ENCODE measurements at places on chromosomes 5 and 9.
A peak's percentile ranks its signal among the peaks of the same experiment; 100 is the strongest.

DNA sequence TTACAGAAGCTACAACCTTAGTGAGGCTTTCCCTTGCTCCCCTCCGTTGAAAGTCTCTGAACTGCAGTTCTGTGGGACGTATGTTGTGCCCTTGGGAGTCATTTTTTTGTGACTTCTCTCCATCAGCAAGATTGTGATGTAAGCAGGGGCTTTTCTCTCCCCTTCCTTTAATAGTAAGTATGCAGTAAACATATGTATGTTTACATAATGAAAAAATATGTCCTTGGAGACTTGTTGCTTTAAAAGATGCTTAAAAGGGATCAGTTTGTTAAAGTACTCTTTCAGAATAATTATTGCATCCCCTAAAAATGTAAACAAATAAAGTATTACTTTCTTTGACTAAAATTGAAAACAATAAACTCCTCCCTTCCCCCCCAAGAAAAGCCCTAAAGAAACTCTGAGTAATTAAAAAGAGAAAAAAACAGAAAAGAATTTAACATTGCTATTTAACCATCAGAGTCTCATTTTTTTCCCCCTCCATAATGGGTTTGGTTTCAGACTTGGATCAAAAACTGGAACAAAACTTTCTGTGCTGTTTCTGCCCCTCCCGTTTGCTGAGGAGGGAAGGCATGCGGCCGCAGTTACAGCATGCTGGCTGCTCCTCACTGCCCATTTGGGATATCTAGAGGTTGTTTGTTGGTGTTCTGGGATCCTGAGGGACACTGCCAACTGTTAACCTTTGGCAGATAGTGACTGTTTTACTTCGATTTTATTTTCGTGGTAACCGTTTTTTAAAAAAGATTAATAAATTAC lies 40.2 kb downstream of the TRIO start:
- DNase-seq, result no peak

GRCh38 chr5:125409861-125410536 lies 663.6 kb upstream of the ZNF608 start:
- no peak for DNase-seq

- peak; percentile 32 for DNase-seq
Measured at GRCh38 chr5:157431544-157432200, 28.3 kb upstream of the NIPAL4 start.

- no peak for DNase-seq
Measured at GRCh38 chr5:56402266-56403220, 169.4 kb upstream of the ANKRD55 start.

GRCh38 chr5:20528471-20528870 lies 540.5 kb upstream of the CDH18 start:
- DNase-seq, result no peak

GRCh38 chr9:76709020-76709419 lies 55.2 kb upstream of the PCA3 start:
- DNase-seq, result no peak

GRCh38 chr5:51383131-51384121 lies at the start of gene ISL1:
TSS of gene ISL1 (plus strand) at chr5:51383448. CDS start at chr5:51383672, 224 bp downstream.
- peak; percentile 10 for DNase-seq

DNA sequence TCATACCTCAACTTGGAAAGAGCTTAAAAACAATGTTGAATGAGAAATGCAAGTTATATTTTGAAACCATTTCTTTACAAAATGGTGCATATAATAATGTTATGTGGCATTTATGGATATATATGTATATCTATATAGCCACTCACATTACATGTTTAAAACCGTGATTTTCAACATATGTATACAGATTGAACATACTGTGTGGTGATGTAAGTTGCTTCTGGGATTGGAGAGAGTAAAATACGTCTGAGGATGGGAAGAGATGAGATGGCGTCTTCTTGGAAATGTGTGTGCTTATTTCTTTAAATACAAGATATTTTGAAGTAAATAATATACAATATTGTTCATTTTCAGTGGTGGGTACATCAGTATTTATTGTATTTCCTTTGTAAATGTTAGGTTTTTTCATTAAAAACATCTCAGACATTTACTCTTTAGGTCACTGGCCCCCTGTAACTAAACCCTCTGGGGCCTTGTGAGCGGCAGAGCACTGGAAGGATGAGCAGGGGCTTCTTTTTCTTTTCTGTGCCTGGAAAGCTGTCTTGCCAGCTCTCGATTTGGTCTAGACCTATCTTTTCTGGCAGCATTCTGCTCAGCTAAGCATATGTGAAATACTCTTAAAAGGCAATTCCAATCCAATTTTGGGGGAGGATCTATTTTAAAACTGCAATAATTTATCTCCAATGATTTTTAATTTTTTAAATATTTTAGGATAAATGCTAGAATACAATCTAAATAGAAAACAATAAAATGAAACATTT lies 42.8 kb upstream of the HMHB1 start:
- no peak for DNase-seq

- DNase-seq, result no peak
Measured at GRCh38 chr5:34886392-34887119, 28.7 kb downstream of the RAD1 start.

DNA sequence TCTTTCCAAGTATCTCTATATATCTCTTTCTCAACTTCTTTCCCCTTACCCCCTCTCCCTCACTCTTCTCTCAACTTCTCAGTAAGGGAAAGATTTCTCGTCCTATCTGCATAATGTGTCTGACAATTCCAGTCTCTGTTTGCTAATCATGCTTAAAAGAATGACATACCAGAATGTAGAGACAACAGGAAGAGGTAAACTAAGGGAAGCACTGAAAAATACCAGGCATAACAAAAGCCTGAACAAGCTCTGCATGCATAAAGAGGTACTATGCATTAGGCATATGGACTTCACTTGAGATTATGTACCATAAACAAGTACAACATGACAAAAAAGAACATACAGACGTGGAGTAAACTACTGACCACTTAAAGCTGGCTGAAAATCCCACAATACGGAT lies 62.6 kb downstream of the SEMA5A start:
- DNase-seq, result no peak

- no peak for DNase-seq
Measured at GRCh38 chr5:16855485-16855884, 80.6 kb downstream of the MYO10 start.

DNA sequence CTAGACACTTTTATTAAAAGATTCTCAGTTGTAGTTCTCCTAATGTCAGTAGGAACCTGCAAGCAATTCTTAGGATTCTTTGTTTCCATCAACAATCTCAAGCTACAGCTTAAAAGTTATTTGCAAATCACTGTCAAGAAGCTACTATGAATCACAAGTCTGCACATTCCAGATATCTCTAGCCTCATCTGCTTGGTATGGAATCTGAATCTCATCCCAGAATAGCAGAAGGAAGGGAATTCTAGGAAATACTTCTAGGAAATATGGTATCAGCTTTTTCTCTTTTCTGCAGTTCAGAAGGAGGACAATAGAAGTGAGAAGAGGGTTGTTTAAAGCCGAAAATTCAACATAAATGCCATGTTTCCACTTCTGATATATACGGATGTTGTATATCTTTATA lies 792.2 kb upstream of the CDH9 start:
- no peak for DNase-seq

DNA sequence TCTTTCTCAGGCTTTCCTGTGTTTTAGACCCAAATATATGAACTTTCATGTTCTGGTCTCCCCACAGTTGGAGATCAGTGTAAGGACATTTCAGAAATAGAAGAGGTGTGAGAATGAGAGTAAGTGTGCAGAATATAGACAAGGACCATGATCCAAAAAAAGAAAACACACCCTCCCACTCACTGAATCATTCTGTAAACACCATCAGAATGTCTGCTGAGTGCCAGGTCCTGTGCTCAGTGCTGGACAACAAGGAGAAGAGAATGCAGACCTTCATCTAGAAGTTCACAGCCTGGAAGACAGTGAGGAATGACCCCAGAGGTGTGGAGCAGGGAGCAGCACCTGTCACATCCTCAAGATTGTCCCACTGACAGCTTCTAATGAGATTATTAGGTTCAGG lies 19.1 kb upstream of the SH3RF2 start:
- no peak for DNase-seq

GRCh38 chr9:17824191-17824590 lies 245.3 kb downstream of the SH3GL2 start:
- DNase-seq, result no peak

- no peak for DNase-seq
Measured at GRCh38 chr9:114459464-114459863, 45.8 kb downstream of the WHRN start.

DNA sequence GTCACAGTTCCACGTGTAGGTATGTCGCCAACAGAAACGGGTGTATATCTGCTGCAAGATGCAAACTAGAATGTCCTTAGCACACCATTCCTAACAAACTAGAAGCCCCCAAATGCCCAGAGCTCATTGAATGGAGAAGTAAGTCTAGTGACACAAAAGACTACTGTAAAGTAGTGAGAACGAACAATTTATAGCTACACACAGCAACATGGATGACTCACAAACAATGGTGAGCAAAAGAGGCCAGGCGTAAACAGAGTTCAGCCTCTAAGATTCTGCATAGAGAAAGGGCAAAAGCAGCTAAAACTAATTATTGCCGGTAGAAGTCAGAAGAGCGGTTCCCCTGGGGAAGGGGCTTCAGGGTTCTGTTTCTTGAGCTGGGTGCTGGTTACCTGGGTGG lies 74.7 kb downstream of the AMBP start:
- no peak for DNase-seq

DNA sequence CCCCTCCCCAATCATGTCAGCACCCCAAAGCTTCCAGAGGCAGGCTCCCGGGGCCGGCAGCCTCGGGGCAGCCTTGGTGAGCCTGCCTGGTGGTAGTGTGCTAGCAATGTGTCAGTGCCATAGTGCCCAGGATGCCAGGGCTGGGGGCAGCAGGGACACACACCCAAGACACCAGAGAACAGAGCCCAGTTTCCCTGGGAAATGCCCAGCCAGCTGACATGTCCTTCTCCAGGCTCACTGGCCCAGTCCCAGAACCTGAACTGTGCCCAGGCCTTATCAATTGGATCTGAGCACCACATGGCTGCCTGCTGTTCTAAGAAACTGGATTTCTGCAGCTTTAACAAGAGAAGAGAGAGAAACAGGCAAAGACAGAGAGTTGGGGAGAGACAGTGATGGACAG lies 74.9 kb upstream of the LRRTM2 start:
- no peak for DNase-seq

- DNase-seq, result no peak
Measured at GRCh38 chr5:16245249-16245648, 65.7 kb upstream of the MARCHF11 start.

DNA sequence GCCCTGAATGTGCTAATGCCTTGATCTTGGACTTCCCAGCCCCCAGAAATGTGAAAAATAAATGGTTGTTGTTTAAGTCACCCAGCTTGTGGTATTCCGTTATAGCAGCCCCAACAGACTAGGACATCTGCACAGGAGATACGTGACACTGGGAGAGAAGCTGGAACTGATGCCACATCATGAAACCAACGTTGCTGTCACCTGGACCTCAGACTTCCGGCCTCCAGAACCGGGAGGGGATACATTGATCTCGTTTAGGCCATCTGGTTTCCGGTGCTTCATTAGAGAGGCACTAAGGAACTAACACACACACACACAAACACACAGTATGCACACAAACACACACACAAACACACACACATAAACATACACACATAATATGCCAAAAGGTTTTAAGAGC lies 75.0 kb upstream of the ICE1 start:
- DNase-seq, result no peak

GRCh38 chr5:124748687-124749594 lies 2.5 kb upstream of the ZNF608 start:
- peak; percentile 3 for DNase-seq

GRCh38 chr9:83284746-83285145 lies 221.8 kb upstream of the RASEF start:
- no peak for DNase-seq

DNA sequence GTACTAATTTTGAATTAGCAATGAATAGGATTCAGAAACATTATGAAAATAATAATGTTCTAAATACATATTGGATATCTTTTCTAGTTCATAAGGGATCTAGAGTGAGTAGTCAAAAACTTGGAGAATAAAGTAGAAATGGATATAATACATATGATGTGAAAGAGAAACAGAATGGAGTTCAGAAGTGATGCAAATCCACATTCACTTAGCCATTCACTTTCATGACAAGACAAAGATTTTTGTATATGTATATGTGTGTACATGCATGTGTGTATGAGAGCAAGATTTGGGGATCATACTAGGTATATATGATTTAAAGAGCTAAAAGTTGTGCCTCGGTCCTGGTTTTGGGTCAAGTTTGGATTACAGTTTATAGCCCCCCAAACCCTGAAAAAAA lies 34.1 kb downstream of the TMEM252 start:
- DNase-seq, result no peak

- no peak for DNase-seq
Measured at GRCh38 chr5:1358726-1359025, 13.8 kb upstream of the CLPTM1L start.

- DNase-seq, result no peak
Measured at GRCh38 chr5:25544652-25545249, 900.0 kb upstream of the CDH10 start.

- no peak for DNase-seq
Measured at GRCh38 chr5:5104550-5104949, 35.6 kb upstream of the ADAMTS16 start.

DNA sequence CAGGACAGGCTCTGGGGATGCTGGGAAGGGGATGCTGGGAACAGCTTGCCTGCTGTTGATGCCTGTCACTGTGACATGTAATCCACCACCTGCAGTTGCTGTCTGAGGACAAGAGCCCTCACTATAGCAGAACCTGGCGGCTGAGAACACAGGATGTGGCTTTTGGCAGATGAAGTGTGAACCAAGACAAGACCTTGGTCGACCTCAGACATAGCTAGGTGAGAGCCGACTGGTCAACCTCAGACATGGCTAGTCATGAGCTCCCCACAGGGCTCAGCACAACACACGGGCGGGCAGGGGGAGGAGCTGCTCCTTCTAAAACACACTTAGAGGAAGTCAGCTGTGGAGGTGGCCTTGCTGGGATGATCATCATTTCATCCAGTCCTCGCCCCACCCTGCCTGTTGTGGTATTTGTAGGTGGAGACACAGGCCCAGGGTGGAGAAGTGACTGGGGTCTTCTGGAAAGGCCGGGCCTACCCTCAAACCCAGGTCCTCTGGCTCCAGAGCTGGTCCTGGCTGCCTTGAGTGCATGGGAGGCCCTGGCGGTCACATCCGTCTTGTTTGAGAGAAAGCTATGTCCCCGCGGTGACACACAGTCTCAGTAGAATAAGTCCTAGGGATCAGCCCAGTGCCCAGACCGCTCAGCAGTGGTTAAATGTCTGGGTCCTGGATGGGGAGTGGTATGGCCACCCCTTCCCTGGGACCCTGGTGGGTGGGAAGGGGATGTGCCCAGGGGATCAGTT lies 6.1 kb downstream of the SUSD3 start:
- DNase-seq, result peak; percentile 94

GRCh38 chr9:95092262-95093072 lies 225.0 kb downstream of the FANCC start:
- no peak for DNase-seq

DNA sequence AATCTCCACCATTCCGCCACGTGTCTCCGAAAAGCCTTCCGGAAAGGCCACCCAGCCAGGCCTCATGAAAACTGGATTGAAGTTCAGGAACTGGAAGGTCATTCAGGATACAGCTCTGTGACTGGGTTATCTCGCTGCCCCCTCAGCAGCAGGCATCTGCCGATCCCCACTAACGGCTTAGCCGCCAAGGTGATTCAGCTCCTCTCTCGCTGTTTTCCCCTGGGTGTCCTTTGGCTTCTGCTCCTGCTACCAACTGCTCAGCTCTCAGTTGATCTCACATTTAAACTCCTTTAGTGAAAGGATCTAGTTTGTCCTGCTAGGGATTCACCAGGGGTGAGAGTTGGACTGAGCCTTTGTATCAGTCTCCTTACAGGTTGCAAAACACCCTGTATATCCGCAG lies 2.2 kb upstream of the GDNF start:
- no peak for DNase-seq

Measured in stimulated activated CD4-positive, alpha-beta T cell treated with anti-CD3 and anti-CD28 coated beads, Interleukin-1b, Interleukin-23, amount 100 ng/mL, for 48 hours (primary cell).